ENCODE measurements at places on chromosomes 3 and 15.

- no peak for DNase-seq
These were observed 22.6 kb upstream of the TNFAIP8L3 start for GRCh38 chr15:51117270-51117669.

- no peak for DNase-seq
These were observed 512.5 kb downstream of the AGBL1 start for GRCh38 chr15:86591994-86592735.

- no peak for DNase-seq
These were observed 53.2 kb downstream of the OXNAD1 start for GRCh38 chr3:16318176-16318575.

- DNase-seq: no peak
These were observed 70.1 kb downstream of the HERC1 start for GRCh38 chr15:63763476-63764123.

- no peak for DNase-seq
These were observed 76.2 kb upstream of the CMTM7 start for GRCh38 chr3:32315441-32315840.

- no peak for DNase-seq
These were observed 7.8 kb upstream of the FAM174B start for GRCh38 chr15:92663250-92663951.

- DNase-seq: no peak
These were observed 28.0 kb downstream of the KLHDC8B start for GRCh38 chr3:49199239-49199899.

DNA sequence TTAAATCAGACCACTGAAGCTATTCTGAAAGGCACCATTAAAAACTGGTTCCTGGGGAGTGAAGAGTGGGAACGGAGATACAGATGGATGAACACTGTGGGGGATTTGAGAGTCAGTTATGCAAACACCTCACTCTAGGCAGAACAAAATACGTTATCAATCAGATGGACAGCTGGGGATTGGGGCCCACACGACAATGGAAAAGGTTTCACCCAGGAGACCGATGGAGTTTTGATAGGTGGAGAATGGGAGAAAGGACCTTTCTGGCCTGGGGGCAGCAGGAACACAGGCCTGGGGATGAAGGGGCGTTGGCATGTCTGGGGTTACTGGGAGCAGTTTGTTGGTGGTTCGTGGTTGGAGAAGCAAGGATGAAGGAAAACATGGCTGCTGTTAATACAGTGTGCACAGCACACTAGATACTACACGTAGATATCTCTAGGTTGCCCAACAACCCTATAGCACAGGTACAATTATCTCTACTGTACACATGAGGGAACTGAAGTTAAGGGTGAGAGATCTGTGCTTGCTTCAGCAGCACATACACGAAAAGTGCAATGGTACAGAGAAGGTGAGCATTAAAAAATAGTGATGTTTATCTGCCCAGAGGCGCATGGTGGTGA is 16.5 kb downstream of the ST6GAL1 start:
- no peak for DNase-seq

DNA sequence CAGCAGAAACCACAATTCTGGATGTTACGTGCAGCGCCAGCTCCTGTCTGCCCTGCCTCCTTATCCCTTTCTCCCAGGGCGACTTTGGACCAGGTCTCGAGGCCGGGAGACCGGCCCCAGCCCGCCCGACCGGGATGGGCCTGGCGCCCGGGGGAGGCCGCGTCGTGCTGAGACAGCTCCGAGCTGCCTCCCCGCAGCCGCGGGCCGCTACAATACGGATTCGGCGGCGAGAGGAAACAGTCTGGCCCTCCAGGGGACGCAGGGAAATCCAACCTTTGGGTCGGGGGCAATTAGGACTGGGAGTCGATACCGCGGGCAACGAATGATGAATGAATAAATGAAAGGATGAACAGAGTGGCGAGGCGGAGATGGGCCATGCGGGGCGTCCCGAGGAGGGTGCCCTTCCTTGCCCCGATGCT is 537 bp downstream of the GRAMD2A start:
- DNase-seq: no peak

DNA sequence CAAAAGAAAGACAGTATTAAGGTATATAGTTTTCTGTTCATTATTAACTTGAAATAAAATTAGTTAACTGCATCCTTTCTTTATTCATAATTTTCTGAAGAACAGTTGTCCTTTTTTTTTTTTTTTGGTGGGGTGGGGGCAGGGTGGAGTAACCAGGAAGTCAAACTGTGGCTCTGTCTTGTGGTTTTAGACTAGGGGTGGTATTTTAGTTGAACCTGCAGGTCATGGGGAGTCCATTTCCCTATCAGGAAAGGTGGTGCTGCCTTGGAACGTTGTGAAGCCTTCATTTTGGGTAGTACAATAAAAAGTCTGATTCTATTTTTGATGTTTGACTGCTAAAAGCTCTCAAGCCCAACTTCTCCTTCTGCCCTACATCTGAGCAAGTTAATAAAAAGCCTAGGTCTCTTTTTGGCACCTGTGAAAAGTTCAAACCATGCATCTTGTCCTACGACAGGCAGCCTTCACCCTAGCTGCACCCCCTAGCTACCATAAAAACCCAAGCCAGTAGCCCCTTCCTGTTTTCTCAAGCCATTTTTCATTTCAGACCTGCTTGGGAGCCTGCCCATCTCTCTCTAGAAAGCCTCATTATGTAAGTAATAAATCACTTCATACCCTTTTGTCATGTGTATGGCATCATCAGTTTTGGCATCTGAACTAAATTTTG is 31.2 kb upstream of the RIOX2 start:
- DNase-seq: no peak

- no peak for DNase-seq
These were observed 396.6 kb downstream of the NAALADL2 start for GRCh38 chr3:175255698-175256097.

- no peak for DNase-seq
These were observed 101.0 kb upstream of the THBS1 start for GRCh38 chr15:39479911-39480310.
